ENCODE measurements at places on chromosomes 5 and 9.

DNA sequence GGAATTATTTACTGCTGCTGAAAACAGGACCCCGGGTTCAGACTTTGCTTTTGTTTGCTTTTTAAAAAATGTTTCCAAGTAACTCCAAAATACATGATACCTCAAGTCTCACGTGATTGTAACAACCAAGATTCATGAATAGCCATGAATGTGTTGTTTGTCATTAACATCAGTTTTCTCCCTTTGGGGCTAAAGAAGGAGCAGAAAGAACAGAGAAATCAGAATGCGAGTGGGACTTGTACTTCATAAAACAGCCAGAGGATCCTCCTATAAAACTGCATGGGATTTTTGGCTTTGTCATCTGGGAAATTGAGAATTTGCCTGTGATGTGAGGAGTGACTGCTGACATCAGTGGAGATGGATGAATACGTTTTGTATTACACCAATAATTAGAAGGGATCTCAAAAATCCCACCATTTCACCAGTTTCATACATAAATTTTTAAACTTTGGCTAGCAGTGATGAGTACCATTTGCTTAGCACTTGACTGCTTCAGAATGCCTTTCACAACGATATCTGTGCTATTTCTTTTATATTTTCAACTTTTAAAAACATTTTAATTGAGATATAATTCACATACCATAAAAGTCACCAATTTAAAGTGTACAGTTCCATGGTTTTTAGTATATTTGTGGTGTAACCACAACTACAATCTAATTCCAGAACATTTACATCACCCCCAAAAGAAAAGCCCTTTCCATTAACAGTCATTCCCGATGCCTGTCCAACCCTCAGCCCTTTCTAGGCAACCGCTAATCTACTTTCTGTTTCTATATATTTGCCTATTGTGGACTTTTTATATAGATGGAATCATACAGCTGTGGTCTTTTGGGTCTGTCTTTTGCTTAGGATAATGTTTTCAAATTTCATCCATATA lies 126.9 kb upstream of the ANKRD55 start:
- DNase-seq = no peak

DNA sequence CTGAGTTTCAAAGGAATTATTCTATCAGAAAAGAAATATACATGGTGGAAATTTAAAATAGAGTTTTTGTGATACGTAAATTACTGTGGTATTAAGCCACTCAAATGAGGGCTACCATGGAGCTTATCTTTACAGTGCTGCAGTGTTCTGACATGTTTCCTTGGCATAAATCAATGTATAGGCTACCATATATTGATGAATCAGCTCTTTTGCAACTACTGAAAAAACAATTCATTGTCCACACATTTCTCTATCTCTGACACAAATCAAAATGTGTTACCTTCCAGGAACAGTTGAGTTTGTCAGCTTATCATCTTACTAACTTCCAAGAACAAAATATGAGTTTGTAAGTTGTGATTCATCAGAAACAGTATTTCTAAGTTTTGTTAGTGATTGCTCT lies 140.3 kb upstream of the CDH18 start:
- no peak for DNase-seq

- no peak for DNase-seq
Measured at GRCh38 chr9:5846096-5846495, 13.2 kb upstream of the ERMP1 start.

- DNase-seq = no peak
Measured at GRCh38 chr5:82298668-82299067, 20.5 kb upstream of the RPS23 start.

GRCh38 chr5:169917500-169917899 lies 62.8 kb downstream of the INSYN2B start:
- DNase-seq = no peak

DNA sequence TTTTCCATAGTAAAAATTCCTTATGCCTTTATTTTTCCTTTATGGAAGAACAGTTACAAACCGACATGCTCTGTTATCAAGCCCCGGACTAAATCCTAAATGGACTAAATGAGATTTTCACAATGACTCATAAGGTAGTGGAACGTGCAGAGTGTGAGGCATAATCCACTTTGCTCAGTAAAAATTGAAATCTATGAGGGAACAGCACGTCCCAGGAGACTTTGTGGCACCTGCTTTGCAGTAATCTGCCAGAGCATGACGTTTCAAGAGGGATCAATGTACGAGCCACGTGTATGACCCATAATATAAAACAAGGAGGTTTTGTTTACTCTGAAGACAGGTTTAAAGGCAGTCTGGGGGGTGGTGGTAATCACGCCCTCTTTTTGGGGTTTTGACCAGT lies 83.8 kb upstream of the GNA14 start:
- no peak for DNase-seq

- no peak for DNase-seq
Measured at GRCh38 chr5:97056263-97056662, 86.1 kb downstream of the LIX1 start.

DNA sequence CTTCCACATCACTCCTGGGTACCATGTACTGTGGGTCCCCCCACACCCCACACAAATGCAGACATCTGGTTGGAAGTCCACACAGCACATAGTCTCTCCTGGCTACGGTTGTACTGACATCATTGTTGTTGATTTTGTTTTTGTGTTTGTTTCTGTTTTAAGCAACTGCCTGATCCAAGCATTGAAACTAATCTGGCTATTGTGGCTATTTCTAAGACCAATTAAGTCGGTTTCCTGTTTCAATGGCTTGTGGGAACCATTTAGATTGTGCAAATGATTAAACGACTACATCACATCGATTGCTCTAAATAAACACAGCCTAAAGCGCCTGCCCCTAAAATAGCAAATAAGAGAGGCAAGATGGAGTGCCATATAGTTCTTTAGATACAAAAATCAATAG lies 226.8 kb upstream of the IRX4 start:
- DNase-seq = no peak

- no peak for DNase-seq
Measured at GRCh38 chr5:150989695-150990094, 30.7 kb upstream of the GPX3 start.

GRCh38 chr9:20996809-20997208 lies 34.6 kb downstream of the HACD4 start:
- DNase-seq = no peak

GRCh38 chr9:109229682-109230081 lies 62.6 kb upstream of the FRRS1L start:
- no peak for DNase-seq

DNA sequence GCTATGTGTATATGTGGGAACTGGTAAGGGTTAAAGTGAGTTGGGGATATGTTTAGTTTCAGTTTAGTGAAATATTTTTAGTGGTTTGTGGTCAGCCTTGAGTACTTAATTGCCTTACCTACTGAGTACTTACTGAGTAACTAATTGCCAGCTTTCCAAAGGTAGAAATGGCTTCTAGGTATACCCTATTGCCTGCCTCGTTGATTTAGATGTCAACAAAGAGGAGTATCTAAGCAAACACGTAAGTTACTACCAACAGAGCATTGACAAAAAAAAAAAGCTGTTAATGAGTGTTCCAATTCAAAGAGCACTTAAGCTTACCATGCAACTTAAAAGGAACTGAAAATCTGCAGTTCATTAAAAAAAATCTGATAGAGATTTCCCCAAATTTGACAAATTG lies 8.8 kb downstream of the ATP10B start:
- no peak for DNase-seq

DNA sequence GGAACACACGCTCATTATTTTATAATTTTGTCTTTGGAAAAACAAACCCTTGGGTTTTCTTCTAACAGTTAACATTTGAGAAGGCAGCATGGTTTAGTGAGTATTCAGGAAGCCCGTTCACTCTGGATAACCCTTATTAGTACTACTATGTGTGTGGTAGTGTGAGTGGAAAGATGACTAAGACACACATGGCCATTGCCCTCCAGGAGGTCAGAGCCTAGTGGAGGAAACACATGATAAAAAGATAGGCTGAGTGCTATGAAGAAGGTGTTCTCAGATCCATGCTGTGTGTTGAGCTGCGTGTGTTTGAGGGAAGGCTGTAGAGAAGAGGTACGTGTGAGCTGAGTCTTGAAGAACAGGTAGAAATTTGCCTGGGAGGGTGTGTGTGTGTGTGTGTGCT lies 8.4 kb downstream of the C5orf47 start:
- no peak for DNase-seq

DNA sequence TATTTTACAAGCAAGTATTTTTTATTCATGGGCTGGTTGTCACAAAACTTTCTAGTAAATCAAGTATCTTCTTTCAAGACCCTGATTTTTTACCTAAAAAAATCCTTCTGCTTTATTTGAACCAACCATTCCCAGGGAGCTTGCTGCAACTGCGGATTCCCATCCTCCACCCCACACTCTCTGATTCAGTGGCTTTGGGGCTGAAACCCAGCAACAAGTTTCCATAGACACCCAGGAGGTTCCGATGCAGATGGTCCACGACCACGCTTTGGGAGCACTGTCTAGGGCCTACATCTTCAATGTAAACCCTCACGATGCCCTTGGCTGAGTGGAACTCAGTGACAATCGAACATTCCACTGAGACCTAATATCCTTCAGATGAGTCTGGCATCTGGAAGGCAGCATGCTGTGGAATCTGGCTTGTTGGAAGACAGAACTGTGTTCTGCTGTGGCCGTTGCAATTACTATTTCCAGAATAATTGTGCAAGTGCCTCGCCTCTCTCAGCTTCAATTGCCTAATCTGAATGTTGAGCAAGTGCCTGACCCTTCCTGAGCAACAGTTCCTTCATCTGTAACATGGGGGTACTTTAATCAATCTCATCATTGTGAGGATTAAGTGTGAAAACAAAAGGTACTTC lies 105.1 kb downstream of the INSYN2B start:
- DNase-seq = no peak

- DNase-seq = no peak
Measured at GRCh38 chr9:114850871-114851270, 45.0 kb upstream of the TNFSF15 start.

DNA sequence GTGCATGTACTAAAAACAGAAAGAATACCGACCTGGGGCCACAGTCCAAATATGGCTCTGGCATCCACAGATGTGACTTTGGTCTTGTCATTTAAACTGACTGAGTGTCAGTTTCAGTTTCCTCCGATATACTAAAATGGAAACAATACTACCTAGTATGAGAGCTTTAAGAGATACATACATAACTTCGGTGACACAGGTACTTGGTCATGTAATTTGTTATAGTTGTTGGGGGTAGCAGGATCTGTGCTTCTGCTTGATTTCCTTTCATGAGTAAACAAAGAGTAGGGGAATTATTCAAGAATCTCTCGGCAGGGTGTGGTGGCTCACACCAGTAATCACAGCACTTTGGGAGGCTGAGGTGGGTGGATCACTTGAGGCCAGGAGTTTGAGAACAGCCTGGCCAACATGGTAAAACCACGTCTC lies 32.1 kb downstream of the MTMR12 start:
- no peak for DNase-seq

GRCh38 chr5:177412603-177413233 lies 3.4 kb upstream of the F12 start:
- DNase-seq = no peak

DNA sequence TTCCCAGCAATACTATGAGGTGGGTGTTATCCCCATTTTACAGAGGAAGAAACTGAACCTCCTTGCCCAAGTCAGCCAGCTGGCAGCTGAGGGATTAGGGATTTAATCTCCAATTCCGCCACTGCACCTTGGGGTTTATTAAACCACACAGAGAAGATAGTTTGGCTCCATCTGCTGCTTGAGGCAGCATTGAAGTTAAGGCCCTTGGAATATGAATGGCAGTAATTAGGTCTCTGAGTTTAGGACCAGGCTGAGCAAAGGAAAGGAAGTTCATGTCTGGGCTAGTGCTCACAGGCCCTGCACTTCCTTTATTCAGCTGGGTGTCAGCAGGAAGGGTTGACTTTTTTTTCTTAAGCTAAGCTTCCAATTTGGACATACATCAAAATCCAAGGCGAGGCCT lies 86.9 kb upstream of the GDNF start:
- DNase-seq = no peak

GRCh38 chr9:86405926-86406325 lies 51.7 kb upstream of the TUT7 start:
- DNase-seq = no peak

- no peak for DNase-seq
Measured at GRCh38 chr5:110346893-110347358, 379.5 kb downstream of the TMEM232 start.

DNA sequence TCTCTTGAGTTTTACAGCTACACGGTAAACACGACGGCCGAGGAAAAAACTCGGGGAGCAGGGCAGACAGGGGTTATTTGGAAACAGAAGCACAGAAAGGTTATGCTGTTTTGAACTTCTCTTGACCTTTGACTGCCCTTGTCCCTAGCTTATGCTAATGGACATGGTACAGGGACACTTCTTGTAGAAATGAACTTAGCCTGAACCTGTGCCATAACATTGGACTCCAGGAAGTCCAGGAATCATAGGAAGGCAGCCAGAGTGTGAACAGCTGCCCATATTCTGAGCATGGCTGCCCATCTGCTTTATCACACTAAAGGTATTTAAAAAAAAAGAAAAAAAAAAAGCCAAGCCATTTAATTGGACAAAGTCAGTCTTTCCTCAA lies 46.1 kb downstream of the NR6A1 start:
- no peak for DNase-seq

DNA sequence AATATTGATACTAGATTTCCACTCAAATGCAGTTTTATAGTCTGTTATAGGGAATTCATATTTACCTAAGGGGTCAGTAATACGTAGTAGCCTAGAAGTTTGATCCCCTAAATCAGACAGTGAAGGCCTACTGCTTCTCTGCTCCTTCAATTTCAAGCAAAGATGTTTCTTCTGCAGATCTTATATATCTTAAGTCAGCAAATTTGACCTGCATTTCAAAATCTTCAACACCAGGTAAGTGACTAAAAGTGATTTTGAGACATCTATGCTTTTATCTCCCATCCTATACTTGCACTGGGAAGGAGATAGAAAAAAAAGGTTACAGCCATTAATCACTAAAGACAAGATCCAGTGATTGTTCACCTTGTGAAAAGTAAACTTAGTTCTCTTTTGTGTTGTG lies 363.9 kb downstream of the PTPRD start:
- DNase-seq = no peak

- DNase-seq = peak; percentile 82
Measured at GRCh38 chr9:86948074-86948929, 996 bp upstream of the GAS1 start.

- DNase-seq = no peak
Measured at GRCh38 chr5:71734141-71734540, 15.1 kb downstream of the CARTPT start.
